ENCODE measurements at places on chromosomes 3 and 15. TPM values are rescaled to one million over a fixed set of nuclear protein-coding genes. Genes with fewer than 3 reads are reported as not detected.

The HYAL2 gene
- total RNA-seq, result 48.1 TPM

The CHRM5 gene
- total RNA-seq, result not detected

The TWF2 gene
- 31.6 TPM for total RNA-seq

DNA sequence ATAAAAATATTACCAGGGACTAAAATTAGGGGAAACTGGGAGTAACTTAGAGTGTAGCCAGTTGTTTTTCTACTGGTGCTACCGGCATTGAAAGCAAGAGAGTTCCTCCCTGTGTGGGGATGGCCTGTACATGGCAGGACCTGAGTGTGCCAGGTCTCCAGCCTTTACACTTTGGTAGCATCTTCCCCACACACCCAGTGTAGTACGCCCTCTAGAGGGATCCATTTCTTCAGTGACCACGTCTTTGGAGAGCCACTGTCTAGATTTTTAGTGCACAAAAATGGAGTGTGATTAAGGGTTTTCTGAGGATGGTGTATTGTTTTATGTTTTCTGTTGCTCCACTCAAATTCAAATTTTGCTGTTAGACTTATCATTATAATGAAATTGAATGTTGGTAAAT is 507.0 kb upstream of the TPRG1 start:
- no peak for DNase-seq

GRCh38 chr3:13120928-13121552 is 47.8 kb upstream of the IQSEC1 start:
- no peak for DNase-seq

DNA sequence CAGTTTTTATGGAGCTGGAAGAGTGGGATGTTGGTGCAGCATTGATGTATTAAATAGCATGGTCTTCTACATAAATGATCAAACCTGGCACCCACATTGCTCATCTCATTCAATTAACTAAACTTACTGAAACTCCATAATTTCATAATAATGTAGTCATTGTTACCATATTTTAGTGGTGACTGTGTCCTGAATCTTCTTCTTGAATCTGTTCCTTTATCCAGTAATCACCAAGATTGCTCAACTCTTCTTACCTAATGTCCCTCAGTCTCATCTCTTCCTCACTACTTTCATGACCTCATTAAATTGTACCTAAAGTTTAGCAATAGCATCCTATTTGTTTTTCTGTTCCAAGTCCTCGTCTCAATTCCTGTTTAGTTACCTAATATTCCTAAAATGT is 69.8 kb downstream of the FGF7 start:
- no peak for DNase-seq

- no peak for DNase-seq
Observed at GRCh38 chr3:69510481-69511030, 124.7 kb upstream of the FRMD4B start.

DNA sequence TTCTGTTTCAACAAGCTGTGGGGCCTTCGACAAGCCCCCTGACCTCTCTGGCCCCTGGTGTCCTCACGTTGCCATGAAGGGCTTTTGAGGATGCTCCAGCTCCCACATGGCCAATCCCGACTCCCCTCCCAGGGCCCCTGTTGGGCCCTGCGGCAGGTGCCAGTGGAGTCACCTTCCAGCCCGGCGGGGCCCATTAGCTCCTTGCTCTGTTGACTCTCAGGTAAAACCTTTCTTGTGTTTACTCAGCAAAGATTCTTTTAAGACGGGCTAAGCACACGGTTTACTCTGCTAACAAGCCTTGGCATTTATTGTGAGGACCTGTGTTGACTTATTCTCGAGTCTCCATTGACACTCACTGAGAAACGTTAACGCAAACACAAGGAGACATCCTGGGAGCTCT is 15.0 kb downstream of the RPLP1 start:
- DNase-seq, result no peak

- DNase-seq, result no peak
Observed at GRCh38 chr15:25226360-25226759, 212.5 kb downstream of the UBE3A start.

- no peak for DNase-seq
Observed at GRCh38 chr3:170910542-170910941, 2.1 kb upstream of the EIF5A2 start.

DNA sequence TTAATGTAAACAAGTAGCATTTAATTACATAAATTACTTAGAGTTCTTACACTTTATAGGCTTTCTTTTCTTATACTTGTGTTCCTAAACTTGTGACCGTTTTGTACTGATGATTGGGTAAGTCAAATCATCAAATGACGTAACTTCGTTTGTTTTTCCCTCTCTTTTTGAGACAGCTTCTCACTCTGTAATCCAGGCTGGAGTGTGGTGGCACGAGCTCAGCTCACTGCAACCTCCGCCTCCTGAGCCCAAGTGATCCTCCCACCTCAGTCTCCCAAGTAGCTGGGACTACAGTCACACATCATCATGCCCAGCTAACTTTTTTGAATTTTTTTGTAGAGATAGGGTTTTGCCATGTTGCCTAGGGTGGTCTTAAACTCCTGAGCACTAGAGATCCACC is 226.0 kb downstream of the TCF12 start:
- no peak for DNase-seq

DNA sequence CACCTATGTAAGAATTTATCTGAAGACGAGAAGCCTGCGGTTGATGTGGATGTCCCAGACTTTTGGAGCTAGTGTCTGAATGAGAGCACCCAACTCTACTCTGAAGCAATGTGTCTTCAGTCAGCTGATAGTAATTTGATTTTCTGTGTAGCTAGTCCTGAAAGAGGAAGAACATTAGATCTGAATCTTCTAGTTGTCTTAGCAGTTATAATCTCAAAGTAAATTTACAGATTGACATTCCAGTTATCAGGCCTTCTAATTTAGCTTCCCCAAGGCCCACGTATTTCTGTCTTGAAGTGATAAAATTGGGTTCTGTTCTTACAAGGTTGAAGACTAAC is 1.5 kb downstream of the TCAIM start:
- DNase-seq, result no peak

DNA sequence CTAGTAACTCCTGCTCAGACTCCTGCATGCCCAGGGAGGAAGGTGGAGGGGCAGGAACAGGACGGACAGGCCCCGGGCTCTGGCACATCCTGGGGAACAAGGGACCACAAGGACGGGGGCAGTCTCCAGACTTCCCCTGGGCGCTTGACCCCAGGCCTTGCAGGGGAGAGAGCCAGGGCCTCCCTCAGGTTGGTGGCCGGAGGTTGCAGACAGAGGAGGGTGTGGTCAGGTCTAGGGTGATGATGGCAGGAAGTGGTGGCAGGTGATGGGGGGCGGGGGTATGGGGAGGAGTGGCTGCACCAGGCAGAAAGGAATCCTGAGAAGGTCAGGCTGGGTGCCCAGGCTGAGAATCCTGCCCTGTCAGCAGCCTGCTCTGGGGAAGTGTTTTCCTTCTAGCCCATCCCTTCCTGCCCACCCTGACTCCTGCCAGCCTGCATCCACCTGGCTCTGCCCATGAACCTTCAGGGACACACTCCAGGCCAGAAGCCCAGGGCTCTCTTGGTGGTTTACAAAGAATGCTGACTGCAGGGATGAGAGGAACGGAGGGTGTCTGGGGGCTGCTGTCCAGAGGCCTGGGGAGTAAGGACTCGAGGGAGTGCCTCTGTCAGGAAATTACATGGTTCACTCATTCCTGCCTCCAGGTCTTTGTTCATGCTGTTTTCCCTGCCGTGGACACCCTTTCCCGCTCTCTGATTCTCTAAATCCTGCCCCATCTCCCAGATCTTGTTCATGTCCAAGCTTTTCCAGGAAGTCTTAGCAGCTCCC is 15.8 kb downstream of the LOXL1 start:
- no peak for DNase-seq

- DNase-seq, result no peak
Observed at GRCh38 chr3:108001457-108001856, 89.4 kb downstream of the CD47 start.

GRCh38 chr3:61893840-61894566 is 332.6 kb downstream of the PTPRG start:
- DNase-seq, result no peak

DNA sequence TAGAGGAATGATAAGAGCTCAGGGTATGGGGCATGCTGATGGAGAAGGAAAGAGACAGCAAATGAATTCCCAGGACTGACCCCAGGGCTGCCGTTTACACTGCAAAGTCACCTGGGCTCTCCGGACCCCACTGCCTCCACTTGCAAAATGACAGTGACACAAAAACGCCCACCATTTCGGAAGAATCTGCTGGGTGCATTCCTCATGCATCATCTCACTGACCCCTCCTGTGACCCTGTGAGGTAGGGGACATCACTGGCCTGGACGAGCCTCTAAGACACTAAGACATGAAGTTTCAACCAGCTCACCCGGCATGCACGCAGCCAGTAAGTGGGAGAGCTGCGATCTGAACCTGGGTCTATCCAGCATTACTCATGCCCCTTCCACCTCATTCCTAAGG is 60.3 kb downstream of the PCSK6 start:
- DNase-seq, result no peak

- no peak for DNase-seq
Observed at GRCh38 chr3:152556731-152557254, 278.1 kb upstream of the P2RY1 start.

GRCh38 chr3:12115104-12115503 is 43.6 kb downstream of the TIMP4 start:
- no peak for DNase-seq

GRCh38 chr3:120177151-120177550 is 82.9 kb upstream of the GSK3B start:
- DNase-seq, result no peak

All from esophagus squamous epithelium (tissue), 5 donors.